AG04450 (cell line): ENCODE measurements at places on chromosomes 12 and 14.
A peak's percentile ranks its signal among the peaks of the same experiment; 100 is the strongest.

GRCh38 chr12:66055837-66056319, 74.7 kb downstream of the LLPH start:
- no peak for DNase-seq

DNA sequence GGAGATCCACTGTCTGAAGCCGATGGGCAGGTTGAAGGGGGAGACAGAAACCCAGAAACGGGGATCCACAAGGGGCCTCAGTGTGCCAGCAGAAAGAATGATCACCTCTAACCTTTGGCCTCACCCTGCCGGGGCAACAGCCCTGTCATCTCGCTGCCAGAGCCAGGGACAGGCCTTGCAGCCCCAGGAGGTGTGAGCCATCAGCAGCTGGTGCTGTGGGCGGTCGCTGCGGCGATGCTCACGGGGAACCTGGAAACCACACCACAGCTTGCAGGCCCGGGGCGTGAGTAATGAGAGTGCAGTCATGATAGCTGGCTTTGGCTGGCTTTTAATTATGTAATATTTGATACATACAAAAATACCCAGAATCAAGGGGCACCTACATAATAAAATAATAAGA, 4.7 kb upstream of the TTC7B start:
- no peak for DNase-seq

GRCh38 chr12:37666069-37666781, 650.3 kb upstream of the ALG10B start:
- no peak for DNase-seq

- DNase-seq = no peak
Measured at GRCh38 chr12:60180298-60180697, 584.5 kb downstream of the SLC16A7 start.

GRCh38 chr12:24482044-24482443, 466.9 kb downstream of the BCAT1 start:
- DNase-seq = no peak

GRCh38 chr14:51988221-51988620, 1.1 kb upstream of the RTRAF start:
- no peak for DNase-seq

GRCh38 chr12:84073401-84073800, 839.2 kb downstream of the SLC6A15 start:
- no peak for DNase-seq

GRCh38 chr12:118827606-118828005, 153.7 kb upstream of the SRRM4 start:
- no peak for DNase-seq

DNA sequence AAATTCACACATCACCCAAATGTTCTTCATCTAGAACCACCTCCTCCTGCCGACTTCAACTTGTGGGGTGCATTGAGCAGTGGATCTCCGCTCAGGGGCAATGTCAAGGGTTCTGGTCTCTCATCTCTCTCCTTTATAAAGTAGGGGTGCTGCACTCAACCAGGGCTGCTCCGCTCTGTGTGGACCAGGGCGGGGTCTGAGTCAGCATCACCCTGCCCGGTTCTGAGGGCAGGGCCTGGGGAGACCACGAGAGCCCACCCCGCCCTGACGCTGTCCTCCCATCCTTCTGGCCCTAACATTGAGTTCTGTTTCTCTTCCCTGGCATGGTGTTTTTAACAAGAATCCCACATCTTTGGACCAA, 311.6 kb upstream of the DIO3 start:
- DNase-seq = no peak

DNA sequence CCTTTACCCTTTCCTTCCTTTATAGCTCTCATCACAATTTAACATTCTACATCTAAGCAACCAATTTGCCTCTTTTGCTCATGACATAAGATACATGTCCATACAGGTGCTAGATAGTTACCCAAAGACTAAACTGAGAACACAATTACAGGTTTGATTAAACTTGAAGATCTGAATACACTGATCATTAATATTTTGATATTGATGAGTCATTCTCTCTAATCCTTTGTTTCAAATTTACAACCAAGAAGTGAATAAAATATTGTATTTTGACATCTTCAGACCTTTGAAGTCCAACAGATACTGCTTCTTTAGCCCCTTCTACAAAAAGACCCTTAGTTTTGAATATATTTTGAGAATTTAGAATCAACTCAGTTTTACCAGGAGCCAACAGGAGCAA, 2.6 kb downstream of the NAP1L1 start:
- DNase-seq = no peak

DNA sequence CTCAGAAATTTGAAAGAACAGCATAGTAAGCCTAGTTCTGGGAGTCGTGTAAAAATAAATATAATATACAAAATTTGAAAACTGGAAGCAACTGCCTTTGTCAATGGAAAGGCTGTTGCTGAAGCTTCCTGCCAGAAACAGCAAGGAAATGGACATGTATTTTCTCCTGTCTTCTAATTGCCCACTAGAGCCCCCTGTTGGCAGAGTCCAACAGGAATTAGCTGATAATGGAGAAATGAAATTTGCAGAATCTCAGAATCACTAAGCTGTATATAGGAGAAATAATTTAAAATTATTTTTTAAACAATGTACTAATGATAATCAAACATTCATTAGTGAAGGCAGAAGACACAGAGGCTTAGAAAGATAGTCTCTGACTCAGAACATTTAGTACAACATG, 414.8 kb downstream of the SLC6A15 start:
- DNase-seq = no peak

- DNase-seq = peak; percentile 45
Measured at GRCh38 chr12:105083551-105084105, 630 bp downstream of the ALDH1L2 start.

GRCh38 chr14:60266021-60266937, 17.3 kb downstream of the PPM1A start:
- no peak for DNase-seq

DNA sequence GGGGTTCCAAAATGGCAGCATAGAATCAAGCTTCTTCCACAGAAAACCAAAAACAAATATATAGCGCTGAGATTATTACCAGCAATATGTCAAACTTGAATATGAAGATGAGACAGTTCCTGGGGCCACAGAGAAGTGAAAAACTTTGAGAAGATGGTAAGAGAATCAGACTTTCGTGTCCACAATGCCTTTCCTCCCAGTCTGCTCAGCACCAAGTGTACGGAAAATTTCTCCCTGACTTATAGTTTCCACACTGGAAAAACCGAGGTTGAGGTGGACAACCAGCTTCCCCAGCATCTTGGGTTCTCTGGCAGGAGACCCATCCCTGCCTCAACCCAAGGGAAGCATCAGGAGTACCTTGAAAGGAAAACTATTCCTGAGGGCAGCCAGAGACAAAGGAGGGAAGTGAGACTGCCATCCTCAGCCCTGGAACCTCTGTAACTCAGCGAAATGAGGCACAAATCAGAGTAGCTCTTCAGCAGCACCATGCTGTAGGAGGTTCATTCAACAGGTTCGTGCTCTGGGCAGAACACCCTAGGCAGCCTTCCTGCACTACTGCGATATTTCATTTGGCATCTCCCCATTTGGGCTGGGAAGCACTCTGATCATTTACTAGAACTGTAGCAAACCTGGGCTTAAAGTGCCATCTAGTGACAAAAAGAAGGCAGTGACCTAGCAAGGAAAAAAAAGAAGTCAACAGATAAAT, 52.4 kb upstream of the CAPRIN2 start:
- DNase-seq = no peak

- no peak for DNase-seq
Measured at GRCh38 chr14:72888636-72889201, 5.2 kb downstream of the DPF3 start.

DNA sequence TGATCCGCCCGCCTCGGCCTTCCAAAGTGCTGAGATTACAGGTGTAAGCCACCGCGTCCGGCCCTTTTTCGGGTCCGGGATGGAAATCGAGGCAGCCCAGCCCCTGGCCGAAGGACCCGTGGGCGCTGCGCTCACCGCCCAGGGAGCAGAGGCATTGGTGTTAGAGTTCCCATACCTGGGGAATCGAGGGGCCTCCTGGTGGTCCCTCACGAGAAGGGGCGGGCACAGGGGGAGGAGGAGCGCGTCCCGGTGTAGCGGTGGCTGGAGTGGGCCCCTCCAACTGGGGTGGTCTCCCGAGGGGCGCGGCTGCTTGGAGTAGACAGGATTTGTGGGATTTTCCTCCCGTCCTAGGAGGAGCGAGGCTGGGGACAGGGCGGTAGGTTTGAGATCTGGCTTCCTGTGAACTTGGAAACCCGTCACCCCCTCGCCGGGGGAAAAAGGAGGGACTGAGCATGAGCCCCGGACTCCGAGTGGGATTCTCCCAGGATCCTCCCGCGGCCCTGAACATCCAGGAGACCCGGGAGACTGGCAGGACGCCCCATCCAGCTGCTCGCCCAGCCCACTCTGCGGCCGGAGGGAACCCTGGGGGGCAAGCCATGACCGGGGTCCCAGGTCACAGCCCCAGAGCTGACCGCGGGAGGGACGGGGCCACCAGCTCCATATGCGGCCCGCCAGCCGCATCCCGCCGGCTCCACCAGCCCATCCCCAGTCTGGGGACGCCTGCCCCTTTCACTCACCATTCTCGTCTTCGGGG, 70.9 kb downstream of the ASCL4 start:
- DNase-seq = no peak

GRCh38 chr14:76603713-76604112, 157.6 kb upstream of the VASH1 start:
- DNase-seq = no peak

DNA sequence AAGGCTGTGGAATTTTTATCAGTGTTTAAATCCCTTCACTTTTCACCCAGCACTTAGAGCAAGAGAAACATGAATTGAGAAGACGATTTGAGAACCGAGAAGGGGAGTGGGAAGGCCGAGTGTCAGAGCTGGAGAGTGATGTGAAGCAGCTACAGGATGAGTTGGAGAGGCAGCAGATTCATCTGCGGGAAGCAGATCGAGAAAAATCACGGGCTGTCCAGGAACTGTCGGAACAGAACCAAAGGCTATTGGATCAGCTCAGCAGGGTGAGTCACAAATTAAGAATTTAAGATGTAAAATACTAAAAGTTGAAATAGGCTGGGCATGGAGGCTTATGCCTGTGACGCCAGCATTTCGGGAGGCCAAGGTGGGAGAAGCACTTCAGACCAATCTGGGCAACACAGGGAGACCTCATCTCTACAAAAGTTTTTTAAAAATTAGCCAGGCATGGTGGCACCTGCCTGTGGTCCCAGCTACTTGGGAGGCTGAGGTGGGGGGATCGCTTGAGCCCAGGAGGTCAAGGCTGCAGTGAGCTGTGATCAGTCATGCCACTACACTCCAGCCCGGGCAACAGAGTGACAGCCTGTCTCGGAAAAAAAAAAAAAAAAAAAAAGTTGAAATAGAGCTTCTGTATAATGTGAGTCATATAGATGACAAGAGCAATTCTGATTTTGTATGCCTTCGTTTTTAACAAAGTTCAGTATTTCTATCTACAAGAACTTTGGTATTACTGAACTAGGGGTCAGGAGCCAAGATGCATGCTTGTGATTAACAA, 9.6 kb downstream of the BICDL1 start:
- DNase-seq = no peak

GRCh38 chr12:724194-724855, 28.1 kb upstream of the WNK1 start:
- no peak for DNase-seq

GRCh38 chr14:102551995-102552705, 40.3 kb upstream of the RCOR1 start:
- DNase-seq = no peak

GRCh38 chr12:92070864-92071445, 74.7 kb downstream of the BTG1 start:
- no peak for DNase-seq

DNA sequence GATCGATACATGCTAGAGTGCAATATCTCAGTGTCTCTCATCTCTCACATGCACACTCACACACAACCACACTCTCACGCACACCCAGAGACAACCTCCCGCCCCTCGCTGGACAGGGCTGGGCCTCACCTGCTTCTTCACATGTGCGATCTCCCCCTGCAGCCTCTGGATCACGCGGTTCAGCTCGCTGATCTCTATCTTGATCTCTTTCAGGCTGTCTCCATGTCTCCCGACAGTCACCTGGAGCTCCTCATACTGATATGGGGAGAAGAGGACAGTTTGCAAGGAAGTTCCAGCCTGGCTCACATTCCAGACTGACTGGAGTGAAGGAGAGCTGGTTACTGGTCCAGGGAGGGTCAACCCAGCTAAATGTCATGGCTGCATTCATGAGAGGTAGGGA, 4.4 kb downstream of the KRT2 start:
- no peak for DNase-seq

GRCh38 chr14:98816195-98816594, 455.8 kb downstream of the BCL11B start:
- DNase-seq = no peak
